ENCODE measurements at places on chromosomes 3 and 15.

DNA sequence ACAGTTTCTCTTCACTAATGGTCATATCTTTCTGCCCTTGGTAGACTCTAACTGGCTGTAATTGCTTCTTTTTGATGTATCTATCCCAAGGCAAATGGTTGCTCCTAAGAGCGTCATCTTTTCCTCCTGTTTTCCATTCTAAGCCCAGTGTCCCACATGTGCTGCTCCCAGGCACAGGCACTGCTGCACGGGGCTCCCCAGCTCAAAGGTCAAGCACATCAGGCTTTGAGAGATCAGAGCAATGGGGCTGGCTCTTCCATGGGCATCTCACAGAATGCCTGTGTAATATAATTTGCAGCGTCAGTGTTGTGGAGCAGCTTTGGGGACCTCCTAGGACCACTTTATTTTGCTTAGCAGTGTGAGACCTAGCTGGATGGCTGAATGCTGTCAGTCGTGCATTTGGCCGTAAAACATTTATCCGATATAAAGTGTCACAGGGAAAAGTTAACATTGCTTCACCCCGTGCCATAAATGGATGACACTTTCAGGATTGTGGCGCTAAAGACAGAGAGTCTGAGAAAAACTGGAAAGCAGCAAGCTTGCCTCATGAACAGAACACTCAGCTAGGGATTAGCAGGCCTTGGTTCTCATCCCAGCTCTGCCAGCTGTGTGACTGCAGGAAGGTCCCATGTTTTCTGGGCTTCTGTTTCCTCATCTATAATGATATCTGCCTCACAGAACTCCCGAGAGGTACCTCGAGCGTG lies 277.5 kb upstream of the TBL1XR1 start:
- DNase-seq: no peak

DNA sequence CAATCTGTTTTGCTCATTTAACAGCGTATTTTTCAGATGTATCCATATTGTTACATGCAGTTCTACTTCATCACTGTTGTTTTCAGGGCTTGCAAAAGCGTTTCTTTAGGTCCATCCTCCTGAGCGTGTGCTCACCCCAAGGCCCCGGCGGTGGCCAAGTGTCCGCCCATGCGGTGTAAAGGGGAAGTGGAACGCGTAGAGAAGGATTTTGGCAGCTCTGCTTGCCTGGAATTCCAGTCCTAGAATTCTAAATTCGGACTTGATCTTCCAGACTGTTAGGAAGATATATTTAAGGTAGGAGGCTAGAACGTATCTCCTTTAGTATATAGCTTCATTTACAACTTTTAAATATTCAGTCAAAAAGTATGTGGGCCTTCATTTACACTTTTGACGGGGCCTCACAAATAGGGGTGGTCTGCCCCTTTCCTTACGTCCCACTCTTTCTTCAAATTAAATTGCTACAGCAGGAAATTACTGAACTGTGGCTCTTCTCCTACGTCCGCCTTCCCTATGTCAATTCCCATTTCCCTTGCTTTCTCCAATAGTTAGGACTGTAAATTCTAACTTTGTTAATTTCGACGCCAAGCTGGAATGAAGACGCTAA lies 609 bp upstream of the TBC1D23 start:
- DNase-seq: peak; percentile 48

DNA sequence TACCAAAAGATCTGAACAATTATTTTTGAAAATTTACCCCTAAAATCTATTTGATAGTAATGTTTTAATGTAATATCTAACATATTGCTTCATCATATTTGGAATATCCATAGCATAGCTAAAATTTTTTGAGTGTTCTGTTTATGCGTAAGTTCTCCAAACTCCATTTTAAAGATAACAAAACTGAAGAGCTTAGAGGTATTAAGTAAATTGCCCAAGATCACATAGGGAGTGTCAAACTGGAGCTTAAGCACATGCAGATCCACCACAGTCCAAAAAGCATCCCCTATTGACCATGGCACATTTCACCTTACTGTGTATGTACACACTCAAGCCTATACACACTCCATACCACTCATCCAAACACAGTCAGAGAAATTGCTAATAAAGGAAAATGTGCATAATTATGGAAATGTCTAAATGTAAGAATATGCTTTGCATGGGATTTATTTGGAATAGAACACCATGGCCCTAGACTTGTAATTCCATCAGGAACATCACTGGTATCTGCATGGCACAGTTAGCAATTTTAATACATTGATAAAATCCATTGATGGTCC lies 85.2 kb upstream of the TGFBR2 start:
- DNase-seq: no peak

DNA sequence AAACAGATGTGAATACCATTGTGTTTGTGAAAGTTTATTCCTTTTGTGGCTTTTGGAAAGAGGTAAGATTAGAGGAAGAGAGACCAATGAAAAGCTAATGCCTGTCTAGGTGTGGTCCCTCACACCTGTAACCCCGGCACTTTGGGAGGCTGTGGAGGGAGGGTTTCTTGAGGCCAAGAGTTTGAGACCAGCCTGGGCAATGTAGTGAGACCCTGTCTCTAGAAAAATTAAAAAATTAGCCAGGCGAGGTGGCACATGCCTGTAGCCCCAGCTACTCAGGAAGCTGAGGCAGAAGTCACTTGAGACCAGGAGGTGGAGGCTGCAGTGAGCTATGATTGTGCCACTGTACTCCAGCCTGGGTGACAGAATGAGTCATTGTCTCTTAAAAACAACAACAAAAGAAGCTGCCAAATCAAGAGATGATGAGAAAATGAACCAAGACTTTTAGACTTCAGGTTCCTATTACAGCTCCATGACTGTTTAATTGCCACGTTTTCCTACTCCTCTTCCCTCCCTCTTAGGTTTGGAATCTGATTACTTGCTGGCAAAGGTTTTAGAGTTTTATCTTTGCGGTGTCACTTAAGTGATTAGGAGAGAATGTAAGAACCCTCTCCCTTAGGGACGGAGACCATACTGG lies 68.7 kb downstream of the CGNL1 start:
- DNase-seq: no peak

DNA sequence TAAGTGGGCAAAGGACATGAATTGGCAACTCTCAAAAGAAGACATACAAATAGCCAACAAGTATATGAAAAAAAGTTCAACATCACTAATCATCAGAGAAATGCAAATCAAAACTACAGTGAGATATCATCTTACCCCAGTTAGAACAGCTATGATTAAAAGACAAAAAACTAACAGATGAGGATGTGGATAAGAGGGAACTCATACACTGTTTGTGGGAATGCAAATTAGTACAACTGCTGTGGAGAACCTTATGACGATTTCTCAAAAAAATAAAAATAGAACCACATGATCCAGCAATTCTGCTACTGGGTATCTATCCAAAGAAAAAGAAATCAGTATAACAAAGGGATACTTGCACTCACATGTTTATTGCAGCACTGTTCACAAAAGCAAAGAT lies 28.6 kb downstream of the NEK10 start:
- no peak for DNase-seq

DNA sequence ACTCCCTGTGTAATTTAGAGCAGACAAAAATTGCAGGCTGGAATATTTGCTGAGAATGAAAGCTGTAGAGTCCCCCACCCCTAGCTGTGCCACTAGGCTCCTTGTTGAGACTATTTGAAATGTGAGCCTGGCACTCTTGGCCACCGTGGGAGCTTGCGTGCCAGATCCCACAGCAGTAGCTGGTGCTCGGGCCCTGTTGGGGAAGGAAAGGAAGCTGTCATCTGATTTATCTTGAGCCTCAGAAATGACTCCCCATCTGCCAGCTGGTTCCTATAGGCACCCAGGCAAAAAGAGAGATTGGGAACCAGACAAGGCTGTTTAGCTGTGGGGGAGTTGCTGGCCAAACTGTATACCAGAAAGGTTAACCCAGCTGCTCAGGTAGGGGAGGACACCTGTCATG lies 23.4 kb upstream of the CLEC3B start:
- DNase-seq: no peak

GRCh38 chr15:38535491-38536200 lies 29.0 kb downstream of the RASGRP1 start:
- DNase-seq: no peak

DNA sequence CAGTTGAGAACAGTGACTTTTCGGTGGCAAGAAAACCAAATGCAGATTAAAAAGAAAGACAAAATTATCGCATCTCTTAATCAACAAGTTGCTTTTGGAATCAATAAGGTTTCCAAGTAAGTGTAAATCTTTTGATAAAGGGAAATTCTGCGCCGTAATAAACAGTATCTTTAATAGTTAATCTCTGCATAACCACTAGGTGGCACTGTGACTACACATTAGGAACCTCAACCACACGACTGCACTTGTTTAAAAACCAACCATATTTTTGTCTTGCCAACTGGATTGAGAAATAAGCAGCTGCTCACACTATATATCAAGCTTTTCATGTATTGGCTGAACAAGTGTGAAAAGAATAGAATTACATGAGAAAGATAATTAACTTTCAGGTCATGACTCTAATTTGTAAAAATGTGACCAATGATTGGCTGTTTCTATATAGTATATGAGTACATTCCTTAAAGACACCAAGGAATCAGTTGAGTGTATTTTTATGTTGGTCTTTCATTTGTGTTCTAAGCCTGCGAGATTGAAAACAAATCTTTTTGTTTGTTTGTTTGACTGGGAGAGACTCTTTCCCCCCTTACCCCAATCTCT lies 72.7 kb downstream of the DZIP3 start:
- peak; percentile 76 for DNase-seq

DNA sequence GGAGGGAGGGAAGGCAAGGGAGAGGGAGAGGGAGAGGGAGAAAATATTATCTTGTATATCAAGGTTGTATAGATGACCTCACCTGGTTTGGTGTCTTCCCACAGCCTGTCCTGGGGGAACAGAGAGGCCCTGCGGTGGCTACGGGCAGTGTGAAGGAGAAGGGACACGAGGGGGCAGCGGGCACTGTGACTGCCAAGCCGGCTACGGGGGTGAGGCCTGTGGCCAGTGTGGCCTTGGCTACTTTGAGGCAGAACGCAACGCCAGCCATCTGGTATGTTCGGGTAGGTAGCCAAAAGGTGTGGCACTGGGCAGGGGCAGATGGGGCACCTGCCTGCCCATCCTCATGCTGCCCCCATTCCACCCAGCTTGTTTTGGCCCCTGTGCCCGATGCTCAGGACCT lies 7.1 kb downstream of the CRELD1 start:
- DNase-seq: no peak

GRCh38 chr3:71372911-71373637 lies 210.5 kb downstream of the FOXP1 start:
- DNase-seq: no peak

- DNase-seq: no peak
Measured at GRCh38 chr15:101358895-101359294, 63.8 kb upstream of the SNRPA1 start.

GRCh38 chr3:9704347-9705322 lies 1.0 kb downstream of the CPNE9 start:
- peak; percentile 24 for DNase-seq

- no peak for DNase-seq
Measured at GRCh38 chr3:30972449-30972848, 78.0 kb upstream of the GADL1 start.

GRCh38 chr3:191120447-191121298 lies 78.4 kb upstream of the OSTN start:
- DNase-seq: no peak

GRCh38 chr3:181999314-181999713 lies 287.6 kb downstream of the SOX2 start:
- no peak for DNase-seq

GRCh38 chr3:55894605-55895004 lies 407.5 kb upstream of the WNT5A start:
- DNase-seq: no peak

GRCh38 chr3:173354124-173354523 lies 43.4 kb upstream of the NLGN1 start:
- DNase-seq: no peak

GRCh38 chr3:183378008-183378407 lies 50.4 kb downstream of the MCF2L2 start:
- no peak for DNase-seq

GRCh38 chr3:189655617-189656016 lies 24.4 kb downstream of the TP63 start:
- no peak for DNase-seq

DNA sequence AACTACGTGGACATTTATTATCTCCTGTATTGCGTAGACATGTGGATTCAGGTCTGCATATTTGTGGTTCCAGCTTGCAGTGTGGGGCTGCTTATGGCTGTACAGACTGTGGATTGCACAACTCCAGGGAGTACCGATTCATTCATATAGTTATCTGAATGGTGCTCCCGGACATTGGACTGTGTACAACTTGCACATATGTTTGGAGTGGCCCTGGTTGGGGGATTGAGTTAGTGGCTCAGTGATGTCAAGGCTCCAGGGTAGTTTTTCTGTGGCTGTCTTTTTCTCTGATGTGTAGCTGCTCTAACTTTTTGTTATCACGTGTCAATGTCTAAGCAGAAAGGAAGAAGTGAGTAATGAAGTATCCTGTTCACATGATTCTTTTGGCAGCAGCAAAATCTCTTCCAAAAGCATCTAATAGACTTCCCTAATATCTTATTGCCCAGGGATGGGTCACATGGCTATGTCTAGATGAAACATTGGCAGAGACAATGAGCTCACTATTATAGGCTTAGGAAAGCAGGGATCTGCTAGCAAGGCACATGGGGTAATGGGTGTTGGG lies 15.8 kb downstream of the ST3GAL6 start:
- peak; percentile 61 for DNase-seq

DNA sequence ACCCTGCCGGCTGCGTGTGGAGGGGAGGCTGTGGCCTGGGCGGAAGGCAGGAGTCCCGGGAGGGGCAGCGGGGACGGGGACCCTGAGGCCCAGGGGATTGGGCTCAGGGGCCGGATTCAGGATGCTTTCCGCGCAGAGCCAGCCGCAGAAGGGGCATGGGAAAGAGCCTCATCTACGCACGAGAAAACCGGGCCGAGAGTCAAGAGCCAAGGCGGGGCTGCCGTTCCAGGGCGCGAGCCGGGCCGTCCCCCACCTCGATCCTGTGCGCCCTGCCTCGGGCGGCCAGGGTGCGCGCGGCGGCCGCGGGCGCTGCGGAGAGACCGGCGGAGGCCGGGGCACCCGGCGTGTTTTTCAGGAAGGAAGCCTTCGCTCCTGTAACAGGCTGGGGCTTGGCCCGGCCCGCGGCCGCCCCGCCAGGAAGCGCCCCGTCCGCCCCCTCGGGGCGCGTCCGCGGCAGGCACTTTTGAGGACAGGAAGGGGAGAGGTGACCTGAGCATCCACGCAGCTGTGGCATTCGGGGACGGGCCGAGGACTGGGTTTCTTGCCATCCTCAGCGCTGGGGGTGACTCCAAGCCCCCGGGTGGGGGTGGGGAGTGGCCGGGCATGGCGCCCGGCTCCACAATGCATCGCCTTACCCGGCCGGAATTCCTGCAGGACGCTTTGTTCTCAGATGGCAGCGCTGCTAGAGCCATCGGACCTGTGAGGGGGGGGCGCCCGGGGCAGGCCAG lies 62.3 kb upstream of the GATA2 start:
- DNase-seq: no peak

All from OCI-M1 (cell line).